ENCODE measurements at places on chromosomes 6 and 20. TPM values are rescaled to one million over a fixed set of nuclear protein-coding genes. Genes with fewer than 3 reads are reported as not detected.

Gene CLDN20
- total RNA-seq, result not detected

Gene PKIB
- 0.46 TPM for total RNA-seq

Gene FRS3
- total RNA-seq, result 8.7 TPM

Gene RSPH9
- not detected for total RNA-seq

Gene WFDC5
- total RNA-seq, result not detected

Gene TNFRSF6B
- total RNA-seq, result not detected

Gene BNIP5
- not detected for total RNA-seq

Gene OPN5
- total RNA-seq, result not detected

Gene LTB
- 36.9 TPM for total RNA-seq

Gene CST2
- total RNA-seq, result not detected
